ENCODE measurements at places on chromosomes 1 and 21.

DNA sequence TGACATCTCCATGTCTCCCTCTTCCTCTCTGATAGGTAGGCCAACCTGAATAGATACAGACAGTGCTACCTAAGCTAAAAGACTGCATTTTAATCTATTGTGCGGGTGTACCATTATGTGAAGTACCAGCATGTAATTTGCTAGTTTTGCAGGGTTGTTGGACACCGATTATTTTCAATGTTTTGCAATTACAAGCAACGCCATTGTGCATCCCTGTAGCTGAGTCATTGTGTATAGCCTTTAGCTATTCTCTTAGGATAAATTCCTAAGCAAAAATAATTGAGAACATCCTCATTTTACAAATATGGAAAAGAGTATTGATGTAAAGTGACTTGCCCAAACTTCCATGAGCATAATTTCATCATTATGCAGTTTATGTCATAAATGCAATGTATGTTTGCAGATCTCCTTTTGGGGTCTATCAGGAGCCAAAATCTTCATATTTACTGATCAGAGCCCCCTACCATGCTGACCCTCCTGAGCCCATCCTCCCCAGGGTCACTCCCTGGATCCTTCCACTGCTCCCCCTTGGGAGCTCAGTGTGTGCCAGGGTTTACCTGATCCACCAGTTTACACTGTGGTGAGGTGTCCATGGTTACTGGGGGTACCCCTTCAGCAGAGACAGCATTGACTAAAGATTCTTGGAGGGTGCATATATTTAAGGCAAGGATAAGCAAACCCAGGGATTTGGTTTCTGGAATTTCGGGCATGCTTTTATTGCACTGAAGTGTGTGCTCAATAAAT, 80.6 kb downstream of the CCDC185 start:
- DNase-seq: no peak

DNA sequence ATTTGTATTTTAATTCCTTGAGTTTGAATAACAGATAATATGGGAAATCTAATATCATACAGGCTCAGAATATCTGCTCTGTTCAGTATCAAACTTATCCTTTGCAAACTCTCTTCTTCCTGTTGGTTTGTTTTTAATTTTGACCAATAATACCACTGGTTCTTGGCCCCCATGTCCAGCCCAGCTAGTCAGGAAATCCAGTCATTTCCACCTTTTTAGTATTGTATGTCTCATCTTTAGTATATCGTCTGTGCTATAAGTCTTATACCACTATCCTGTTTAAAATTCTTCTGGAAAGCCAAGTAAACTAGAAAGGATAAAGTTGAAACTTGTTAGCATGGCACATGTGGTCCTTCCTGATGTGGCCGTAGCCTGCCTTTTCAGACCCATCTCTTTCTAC, 10.7 kb downstream of the SCCPDH start:
- DNase-seq: no peak

- no peak for DNase-seq
Observed at GRCh38 chr1:109969146-109969829, 15.3 kb upstream of the AHCYL1 start.

GRCh38 chr1:12188115-12188514, 21.3 kb downstream of the TNFRSF1B start:
- no peak for DNase-seq
